Kidney (tissue), 22 donors: ENCODE measurements at places on chromosomes 12 and 14.
A peak's percentile ranks its signal among the peaks of the same experiment; 100 is the strongest.

- DNase-seq, result no peak
Observed at GRCh38 chr12:103998976-103999375, 33.3 kb downstream of the TDG start.

DNA sequence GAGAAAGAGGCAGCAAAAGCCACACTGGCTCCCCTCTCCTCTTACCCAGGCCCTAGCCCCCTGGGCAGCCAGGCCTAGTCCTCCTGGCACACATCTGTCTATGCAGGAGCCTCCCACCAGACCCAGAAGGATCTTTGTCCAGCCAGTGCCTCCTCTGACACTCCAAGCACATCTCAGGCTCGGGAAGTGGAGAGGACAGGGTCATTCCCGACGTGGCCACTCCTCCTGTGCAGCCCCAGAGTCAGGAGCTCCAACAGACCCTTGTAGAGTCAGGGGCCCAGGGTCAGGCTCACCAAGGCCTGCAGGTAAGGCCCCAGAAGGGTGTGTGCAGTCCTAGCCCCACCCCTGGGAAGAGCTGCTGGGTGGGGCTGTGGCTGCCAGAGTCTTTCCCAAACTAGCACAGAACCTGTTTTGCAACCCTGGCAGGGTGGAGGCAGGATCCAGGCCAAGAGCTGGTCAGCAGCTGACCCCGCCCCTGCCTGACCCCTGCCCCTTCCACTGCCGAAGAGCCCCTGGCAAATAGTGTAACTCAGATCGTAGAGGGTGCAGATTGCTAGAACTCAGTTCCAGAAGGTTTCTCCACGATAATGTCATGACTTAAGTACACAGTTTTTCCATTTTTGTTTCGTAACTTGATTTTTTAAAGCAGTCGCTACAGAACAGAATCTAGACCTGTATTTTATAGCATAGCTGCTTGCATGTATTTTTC lies 26.6 kb upstream of the PNMA1 start:
- DNase-seq, result peak; percentile 94

GRCh38 chr12:93019212-93019927 lies 90.3 kb upstream of the EEA1 start:
- no peak for DNase-seq

GRCh38 chr14:64707661-64708060 lies 3.4 kb downstream of the PLEKHG3 start:
- no peak for DNase-seq

DNA sequence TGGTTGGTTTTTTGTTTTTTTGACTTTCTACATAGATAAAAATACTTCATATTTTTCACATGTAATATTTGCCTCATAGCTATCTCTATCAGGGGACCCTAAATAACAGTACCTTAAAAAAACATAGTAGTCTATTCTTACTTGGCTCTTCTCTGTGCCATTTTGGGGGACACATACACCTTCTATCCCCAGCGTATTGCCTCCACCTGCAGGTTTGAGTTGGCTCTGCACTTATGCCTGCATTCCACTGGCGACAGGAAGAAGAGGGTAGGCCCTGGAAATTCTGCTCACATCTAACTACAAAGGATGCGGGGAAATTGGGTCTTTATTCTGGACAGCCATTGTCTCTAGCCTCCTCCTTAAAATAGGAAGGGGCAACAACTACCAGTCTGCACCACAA lies 13.8 kb upstream of the IFI27L2 start:
- no peak for DNase-seq

DNA sequence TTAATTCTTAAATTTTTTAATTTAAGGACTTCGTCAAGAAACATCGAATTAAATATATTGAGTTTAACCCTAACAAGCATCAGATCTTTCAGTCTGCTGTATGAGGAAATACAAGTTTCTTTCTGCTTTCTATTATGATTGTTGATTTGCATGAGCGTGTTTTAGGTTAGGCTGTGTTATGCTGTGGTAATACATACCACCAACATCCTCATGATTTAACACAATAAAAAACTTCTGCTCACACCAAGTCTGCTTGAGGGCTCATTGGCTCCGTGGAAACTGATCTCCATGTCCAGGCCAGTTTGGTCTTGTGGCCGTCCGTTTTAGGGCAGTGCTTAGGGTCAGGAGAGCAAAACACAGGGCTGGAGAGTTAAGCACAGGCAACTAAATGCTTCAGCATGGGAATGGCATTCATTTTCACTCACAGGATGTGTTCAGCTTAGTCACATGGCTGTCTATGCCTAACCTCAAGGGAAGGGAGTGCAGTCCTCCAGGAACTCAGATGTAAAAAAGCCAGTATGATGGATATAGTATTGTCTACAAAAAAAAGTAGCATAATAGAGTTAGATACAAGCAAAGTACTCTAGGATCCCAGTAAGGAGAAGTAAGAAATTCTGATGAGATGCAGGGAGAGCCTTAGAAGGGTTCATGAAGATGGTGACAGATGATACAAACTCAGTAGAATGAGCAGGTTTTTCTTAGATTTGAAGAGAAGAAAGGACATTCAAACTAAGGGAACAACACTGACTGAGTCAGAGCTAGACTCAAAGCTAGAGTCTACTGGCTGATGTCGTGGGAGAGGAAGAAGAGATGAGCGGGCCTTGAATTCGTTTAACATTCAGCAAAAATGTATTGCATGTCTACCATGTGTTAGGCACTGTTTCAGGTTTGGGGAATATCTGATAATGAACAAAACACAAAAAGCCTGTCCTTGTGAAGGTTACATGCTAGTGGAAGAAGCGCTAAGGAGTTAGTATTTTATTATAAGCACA lies 16.3 kb downstream of the MARK3 start:
- DNase-seq, result peak; percentile 46

DNA sequence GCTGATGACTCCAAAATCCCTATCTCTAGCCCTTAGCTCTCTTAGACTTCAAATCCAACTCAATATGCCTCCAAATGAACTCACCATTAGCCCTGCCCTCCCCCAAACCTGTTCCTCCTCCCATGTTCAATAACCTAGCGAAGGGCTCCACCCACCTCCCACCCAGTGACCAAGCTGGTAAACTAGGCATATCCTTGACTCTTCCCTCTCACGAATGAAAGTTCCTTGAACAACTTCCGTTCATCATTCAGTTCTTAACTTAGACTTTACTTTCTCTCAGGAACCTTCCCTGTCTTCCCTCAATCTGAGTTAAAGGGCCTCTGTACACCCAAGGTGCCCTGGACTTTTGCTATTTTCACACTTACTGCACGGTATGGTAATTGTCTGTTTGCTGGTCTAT lies 1.9 kb upstream of the KLHDC1 start:
- no peak for DNase-seq

DNA sequence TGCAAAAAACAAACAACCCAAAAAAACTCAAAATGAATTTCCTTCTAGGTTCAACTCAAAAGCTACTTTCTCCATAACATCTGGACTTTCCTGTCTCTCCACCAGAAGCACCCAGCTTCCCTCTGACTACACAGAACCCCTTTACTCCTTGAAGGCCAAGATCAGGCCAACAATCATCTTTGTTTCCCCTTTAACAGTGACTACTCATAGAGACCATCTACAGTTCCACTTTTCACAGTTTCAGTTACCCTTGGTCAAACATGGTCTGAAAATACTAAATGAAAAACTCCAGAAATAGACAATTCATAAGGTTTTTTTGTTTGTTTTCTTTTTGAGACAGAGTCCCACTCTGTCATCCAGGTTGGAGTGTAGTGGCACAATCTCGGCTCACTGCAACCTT lies 11.8 kb downstream of the GCH1 start:
- DNase-seq, result no peak

DNA sequence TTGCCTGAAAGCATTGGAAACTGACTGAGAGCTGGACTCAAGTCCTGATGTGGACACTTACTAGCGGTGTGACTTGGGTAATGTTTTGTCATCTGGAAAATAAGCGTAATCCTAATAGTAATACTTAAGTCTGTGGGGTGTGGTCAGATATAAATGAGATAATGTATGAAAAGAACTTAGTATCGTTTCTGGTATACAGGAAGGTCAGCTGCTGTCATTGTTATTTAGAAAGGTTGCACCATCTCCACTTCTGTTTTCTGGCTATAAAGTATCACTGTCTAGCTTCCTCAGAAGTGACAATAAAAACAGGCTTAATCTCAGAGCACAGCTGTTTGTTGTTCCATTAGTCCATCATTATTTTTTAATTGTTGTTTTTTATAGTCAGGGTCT lies 34.1 kb upstream of the TUBA1C start:
- no peak for DNase-seq

- no peak for DNase-seq
Observed at GRCh38 chr12:82019533-82019932, 260.4 kb upstream of the PPFIA2 start.

DNA sequence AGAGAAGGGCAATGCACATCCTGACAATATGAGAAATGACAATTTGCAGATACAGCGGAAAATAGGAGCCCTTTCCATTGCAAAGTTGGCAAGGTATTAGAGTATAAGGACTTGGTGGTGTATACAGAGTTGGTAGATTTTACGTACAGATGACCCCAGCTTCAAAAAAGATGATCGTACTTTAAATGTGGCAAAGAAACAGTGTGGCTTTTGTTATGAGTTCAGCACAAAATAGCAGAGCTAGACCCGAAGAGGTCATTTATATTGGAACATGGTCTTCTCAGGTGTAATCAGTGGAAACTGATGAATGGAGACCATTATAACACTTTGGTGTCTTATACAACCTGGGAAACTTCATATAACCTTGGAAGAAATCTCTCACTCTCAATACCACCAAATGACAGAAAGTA lies 2.3 kb downstream of the CLEC2B start:
- no peak for DNase-seq

DNA sequence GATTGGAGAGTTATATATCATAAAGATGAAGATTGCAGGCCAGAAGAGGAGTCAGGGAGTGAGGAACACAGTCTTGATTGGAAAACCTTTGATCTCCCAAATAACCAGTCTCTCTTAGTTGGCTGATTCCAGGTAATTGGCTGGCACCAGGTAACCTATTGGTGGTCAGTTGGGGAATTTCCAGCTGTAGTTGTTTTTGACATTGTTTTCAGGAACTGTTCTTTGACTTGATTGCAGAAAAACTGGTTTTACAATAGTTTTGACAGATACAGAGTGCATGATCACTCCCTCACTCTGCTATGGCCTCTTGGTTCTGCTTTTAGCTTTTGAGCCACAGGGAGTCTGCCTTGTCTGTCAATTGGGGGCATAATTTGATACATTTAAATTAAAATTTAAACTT lies 71.6 kb downstream of the ZNF641 start:
- no peak for DNase-seq

- no peak for DNase-seq
Observed at GRCh38 chr14:23387916-23388882, 11.4 kb downstream of the CMTM5 start.

DNA sequence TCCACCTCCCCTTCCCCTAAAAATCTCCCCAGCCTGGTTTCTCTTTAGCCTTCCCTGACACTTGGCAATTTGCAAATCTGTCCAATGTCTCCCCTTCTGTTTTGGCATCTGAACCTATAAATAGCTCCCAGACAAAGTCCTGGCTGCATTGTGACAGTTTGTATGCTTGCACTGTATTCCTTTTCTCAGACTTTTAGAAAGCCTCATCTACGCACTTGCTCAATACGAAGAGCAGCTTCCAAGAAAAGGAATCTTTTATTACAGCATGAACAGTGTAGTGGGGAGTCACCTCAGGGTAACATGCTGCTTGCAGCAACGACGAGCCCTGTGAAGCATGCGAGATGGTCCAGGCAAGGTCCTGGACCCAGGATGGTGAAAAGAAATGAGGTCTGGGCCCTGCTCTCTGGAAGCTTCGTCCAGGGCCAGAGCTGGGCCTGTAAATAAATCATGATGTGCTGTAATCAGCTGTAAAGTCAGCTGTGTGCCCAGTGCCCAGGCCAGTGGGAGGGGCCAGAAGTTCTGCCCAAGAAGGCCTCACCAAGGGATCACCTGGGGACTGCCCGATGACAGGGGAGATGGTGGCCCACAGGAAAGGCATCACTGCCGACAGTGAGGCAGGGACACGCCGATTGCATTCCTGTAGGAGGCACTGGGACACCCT lies 88.3 kb downstream of the RIN3 start:
- no peak for DNase-seq

- no peak for DNase-seq
Observed at GRCh38 chr14:51446771-51447170, 204.9 kb upstream of the FRMD6 start.

GRCh38 chr14:94685166-94685581 lies 73.0 kb downstream of the SERPINA3 start:
- DNase-seq, result no peak

- no peak for DNase-seq
Observed at GRCh38 chr14:68249661-68250451, 430.3 kb downstream of the RAD51B start.

GRCh38 chr12:3357950-3358525 lies 133.0 kb upstream of the PRMT8 start:
- no peak for DNase-seq

DNA sequence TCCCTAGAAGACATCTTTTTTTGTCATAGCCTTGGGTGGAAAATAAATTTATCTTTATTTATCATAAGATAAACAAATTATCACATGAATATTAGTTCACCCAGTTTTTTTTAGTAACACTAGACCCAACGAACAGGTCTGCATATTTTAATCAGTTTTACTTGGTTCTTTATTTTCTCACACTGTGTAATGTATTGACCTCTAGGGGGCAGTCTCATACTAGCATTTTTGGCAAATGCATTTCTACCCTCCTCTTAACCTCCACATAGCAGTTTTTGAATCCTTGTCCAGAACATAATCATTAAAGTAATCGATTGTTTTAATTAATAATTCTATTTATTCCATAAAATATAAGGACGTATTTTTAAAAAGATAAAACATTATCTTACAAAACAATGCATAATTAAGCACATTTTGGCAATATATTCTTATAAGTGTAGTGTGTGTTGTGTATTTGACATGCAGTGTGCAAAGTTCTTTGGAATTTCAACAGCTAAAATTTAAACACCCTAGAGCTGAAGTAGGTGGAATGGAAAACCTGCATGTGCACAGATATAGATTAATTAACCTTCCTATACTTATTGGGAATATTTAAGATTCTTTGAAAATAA lies 31.6 kb upstream of the PTPRQ start:
- no peak for DNase-seq

- no peak for DNase-seq
Observed at GRCh38 chr14:77267937-77268699, 2.9 kb downstream of the NGB start.

DNA sequence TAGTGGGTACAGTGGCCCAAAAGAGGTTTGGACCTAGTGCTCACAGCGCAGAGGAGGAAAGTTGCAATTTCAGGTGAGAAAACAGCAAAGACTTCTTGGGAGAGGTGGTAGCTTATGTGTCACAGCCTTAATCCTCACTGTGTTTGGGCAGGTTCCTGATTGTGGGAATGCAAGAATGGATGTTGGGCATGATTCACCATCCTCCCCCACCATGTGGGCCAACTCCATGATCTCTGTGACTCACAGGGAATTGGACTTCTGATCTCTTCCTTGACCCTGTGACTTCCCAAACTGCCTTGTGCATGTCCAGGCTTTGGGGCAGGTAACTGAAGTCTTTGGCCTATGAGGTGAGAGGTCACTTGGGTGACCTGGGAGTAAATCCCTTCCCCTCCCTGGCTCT lies 1.8 kb upstream of the CHST11 start:
- no peak for DNase-seq

GRCh38 chr14:69079747-69080146 lies 73.2 kb downstream of the DCAF5 start:
- no peak for DNase-seq

DNA sequence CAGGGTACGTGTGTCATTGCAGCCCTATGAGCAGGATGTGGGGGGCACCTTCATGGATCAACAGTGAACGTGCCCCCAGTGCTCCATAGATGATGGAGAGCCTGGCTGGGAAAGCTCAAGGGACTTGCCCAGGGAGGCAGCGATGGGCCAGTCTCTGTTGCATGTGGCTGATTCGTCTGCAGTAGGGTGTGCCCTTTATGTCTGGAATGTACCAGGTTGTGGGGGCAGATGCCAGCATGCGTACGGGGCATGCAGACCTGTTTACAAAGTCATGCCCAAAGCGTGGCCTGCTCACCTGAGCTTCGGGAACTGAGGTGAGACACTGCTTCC lies 72.3 kb downstream of the TESC start:
- DNase-seq, result no peak
